ENCODE measurements at places on chromosomes 4 and X. TPM values are rescaled to one million over a fixed set of nuclear protein-coding genes. Genes with fewer than 3 reads are reported as not detected.

DNA sequence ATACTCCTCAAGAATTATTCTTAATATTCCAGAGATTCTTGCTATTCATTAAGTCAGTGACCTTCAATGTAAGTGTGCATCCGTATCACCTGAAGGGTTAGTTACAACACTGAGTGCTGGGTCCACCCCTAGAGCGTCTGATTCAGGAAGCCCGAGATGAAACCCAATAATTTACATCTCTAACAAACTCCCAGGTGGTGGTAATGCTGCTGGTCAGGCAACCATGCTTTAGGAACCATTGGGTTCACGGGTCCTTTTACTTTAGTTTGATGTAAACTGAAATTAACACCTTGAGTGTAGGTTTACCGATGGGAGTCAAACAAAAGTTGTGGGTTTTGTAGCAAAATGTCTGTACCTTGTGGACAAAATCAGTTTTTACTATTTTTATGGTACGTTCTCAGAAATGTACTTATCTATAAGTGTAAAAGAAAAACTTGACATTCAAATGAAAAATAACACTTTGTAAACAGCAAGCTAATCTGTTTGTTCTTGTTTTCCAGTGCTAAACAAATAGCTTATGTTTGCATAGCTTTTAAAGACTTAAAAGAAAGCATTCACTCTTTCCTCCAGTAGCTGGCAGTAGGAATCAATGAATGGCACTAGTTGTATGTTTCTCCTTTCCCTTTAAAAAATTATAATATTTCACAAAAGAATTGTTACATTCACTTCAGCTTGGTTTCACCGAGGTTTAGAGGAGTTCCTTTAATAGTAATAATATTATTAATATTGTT is 32.7 kb downstream of the ACE2 start:
- DNase-seq: no peak

DNA sequence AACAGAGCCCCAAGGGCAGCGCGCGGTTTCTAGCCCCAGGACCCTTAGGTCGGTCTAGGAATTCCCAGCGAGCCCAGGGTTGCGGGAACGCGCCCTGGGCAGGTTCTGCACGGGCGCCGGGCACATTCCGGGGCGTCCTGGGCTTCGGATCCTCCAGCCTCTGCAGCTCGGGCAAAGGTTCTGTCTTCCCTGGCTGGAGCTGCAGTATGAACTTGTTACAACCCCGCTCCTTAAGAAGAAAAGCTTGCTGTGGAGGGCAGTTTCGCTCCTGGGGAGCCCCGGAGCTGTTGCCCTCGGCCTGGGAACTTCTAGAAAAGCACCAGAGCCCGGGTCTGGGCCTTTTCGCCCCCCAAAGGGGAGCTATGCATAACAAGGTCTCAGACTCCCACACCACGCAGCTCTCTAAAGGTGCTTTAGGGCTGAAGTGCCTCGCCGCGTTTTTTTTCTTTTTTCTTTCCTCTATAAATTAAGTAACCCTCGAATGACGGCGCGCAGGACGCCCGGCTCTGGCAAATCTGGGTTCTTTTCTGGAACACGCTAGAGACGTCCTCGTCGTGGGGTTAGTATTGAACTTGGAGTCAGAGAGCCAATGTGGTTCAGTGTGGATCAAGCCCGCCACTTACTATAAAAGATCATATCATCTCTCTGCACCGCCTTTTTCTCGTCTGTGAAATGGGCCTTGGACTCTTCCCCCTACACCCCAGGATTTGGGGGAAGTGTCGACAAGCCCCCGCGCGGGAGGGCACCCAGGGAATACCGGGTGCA is 5.7 kb downstream of the MSX1 start:
- no peak for DNase-seq

DNA sequence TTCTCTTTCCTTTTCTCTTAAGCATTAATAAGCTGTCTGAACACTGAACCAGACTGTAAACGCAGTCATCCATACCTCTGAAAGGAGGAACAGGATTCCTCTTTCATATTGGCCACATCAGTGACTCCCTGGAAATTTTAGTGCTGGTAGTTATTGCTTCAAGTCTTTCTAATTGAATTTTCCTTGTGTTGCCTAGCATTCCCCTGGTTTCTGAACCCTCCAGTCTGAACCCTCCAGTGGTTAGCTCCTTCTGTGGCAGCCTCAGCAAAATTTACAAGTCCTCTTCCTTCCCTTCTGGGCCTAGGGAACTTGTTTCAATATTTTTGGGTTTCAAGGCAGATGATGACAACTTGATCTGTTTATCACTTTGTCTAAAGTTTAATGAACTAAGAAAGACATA is 7.9 kb downstream of the SPARCL1 start:
- DNase-seq: no peak

GRCh38 chr4:183297675-183298074 is 22.4 kb downstream of the CLDN22 start:
- DNase-seq: no peak

DNA sequence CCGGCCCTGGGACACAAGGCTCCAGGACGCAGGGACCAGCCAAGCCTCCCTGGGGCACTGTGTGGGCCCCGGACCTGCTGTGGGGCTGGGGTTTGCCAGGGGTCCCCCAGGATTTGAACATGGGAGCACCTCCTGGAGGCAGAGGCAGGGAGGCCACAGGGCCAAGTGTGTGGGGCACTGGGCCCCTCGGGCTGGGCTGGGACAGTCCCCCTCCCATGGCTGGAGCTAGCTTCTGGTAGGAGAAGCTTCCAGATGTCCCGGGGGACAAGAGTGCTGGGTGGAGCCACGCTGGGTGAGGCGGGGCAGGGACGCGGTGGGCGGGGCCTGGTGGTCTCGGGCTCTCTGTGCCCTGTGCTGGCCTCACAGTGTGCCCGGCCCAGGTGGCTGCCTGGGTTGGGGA is 18.6 kb downstream of the FGFRL1 start:
- no peak for DNase-seq

DNA sequence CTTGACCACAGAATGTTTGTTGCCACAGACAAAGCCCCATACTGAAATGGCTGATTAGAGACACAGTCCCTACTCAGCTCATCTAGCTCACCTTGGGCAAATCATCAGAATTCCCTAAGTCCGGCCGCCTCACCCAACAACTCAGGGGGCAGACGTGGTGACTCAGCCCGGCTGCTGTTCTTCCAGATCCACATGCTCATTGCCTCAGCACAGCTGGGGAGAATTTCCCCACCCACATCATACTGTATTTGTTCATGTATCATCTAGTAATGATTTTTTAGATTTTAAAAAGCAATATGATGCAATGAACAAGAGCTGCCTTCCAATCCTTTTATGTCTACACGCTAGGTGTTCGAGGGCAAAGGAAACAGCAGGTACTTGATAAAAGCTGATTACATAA is 333.8 kb upstream of the TENM3 start:
- DNase-seq: no peak

DNA sequence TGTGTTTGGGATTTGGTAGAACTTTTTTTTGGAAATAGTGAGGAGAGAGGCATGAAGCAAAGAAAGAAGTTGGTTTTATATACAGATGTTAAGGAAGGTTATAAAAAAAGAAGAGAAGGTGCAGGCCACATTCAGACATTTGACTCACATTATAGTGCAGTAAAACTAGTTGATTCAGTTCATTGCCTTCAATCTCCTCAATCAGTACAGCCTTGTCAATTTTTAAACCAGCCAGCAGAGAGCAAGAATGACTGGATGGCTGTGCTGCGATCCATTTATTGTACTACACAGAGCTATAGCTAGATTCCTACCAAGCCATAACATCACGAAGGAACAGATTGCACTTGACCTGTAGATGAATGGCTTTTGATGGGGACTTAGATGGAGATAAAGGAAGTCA is 79.7 kb upstream of the LSM6 start:
- no peak for DNase-seq

DNA sequence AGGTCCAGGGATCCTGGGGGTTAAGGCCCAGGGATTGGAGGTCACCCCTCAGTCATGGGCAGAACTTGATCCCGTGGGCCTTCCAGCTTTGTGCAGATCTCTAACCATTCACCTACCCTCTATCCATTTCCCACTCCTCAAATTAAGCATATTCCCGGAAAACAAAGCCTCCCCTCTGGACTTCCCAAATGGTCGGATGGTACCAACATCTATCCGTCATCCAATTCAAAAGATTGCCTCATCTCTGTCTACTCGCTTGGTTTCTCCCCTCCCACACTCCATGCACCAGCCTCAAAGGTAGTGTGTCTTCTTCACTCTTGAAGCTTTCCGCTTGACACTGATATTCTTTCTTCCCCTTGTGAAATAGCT is 473 bp upstream of the BCLAF3 start:
- DNase-seq: no peak

DNA sequence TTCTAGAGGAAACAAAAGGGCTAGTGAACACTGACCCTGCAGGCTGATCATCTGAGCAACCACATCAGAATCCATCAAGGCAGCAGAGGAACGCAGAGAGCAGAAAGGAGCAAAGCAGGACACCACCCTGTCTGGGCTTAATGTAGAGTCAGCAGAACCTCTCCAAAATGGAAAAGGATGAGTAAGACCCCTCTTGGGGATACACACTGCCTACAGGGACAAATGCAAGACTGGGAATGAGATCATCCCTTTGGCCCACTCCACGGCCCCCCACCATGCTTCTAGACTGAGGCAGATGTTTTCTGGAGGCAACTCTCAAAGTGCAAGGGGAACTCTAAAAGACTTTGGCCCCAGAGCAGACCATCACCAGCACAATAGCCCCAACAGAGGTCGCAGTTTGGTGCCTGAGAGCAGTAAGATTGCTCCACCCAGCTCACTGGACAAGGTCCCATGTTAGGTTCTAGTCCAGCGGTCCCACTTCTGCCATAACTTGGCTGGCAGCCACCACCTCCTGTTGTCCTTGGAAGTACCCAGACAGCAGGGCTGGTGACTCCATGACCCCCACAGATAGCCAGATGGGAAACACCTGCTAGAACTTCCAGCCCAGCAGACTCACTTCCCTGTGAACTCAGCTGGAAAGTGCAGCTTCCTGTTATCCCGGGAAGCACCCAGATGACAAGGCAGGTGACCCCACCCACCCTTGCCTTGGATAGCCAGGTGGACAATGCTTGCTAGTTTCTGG is 372.7 kb downstream of the INPP4B start:
- no peak for DNase-seq

- no peak for DNase-seq
Observed at GRCh38 chr4:3311489-3312171, 18.8 kb downstream of the RGS12 start.

GRCh38 chrX:13123247-13123856 is 78.9 kb upstream of the FAM9C start:
- no peak for DNase-seq

GRCh38 chrX:39929379-39930025 is 168.3 kb downstream of the BCOR start:
- DNase-seq: no peak

GRCh38 chr4:99690990-99691389 is 33.4 kb upstream of the C4orf54 start:
- no peak for DNase-seq

DNA sequence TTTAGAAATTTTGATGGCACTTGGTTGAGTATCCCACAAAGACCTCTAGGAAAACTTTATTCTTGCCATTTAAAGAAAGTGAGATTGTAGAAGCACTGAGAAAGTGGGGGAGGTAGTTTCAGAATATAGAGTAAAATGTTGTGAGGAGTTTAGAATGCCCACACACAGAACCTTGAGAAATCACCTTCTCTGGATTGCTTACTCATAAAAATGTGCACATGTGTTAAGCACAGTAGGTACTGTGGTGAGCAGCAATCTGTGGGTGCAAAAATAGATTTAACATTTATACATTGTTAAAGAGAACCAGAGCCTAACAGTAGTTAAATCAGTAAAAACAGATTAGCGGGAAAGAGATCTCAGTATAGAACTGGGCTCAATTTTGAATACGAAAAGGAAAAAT is 201.2 kb upstream of the NWD2 start:
- DNase-seq: no peak

CT45A5 gene
- total RNA-seq: 1.1 TPM

GSX2 gene
- not detected for total RNA-seq

IL15 gene
- total RNA-seq: 3.9 TPM

NEXMIF gene
- total RNA-seq: 0.28 TPM

MAGEB2 gene
- total RNA-seq: not detected

ADGRG4 gene
- not detected for total RNA-seq

MAGT1 gene
- 57.6 TPM for total RNA-seq

Measured in activated CD4-positive, alpha-beta memory T cell treated with anti-CD3 and anti-CD28 coated beads, Interleukin-2, amount 10 ng/mL, durations not matched to agents 7 days and 5 days (primary cell).